ENCODE measurements at places on chromosomes 16 and 17.

- H3K4me3 ChIP-seq, result no peak overlapping the region
- no peak overlapping the region for H3K27ac ChIP-seq
- no peaks in the 10 kb centered on the region for H3K4me1 ChIP-seq
- H3K36me3 ChIP-seq, result no peaks in the 10 kb centered on the region
- DNase-seq, result no peak
These were observed 97.9 kb downstream of the ADCY9 start for GRCh38 chr16:4018391-4018790.

DNA sequence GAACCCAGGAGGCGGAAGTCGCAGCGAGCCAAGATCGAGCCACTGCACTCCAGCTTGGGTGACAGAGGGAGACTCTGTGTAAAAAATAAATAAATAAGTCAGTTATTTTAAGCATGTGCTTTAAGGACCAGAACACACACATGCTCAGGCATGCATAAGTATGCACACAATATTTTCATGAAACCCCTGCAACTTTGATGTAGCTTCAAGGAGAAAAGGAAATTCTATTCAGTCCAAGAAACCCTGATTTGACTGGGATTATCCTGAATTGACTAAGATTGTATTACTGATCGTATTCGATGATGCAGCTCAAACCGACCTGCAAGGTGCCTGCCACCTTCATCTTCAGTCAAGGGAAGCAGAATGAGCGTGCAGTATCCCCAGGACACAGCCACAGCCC, 841 bp downstream of the TEKT5 start:
- no peaks in the 10 kb centered on the region for H3K27me3 ChIP-seq
- DNase-seq, result no peak
- no peaks in the 10 kb centered on the region for H3K36me3 ChIP-seq
- no peak overlapping the region for H3K4me3 ChIP-seq
- H3K4me1 ChIP-seq, result no peaks in the 10 kb centered on the region

DNA sequence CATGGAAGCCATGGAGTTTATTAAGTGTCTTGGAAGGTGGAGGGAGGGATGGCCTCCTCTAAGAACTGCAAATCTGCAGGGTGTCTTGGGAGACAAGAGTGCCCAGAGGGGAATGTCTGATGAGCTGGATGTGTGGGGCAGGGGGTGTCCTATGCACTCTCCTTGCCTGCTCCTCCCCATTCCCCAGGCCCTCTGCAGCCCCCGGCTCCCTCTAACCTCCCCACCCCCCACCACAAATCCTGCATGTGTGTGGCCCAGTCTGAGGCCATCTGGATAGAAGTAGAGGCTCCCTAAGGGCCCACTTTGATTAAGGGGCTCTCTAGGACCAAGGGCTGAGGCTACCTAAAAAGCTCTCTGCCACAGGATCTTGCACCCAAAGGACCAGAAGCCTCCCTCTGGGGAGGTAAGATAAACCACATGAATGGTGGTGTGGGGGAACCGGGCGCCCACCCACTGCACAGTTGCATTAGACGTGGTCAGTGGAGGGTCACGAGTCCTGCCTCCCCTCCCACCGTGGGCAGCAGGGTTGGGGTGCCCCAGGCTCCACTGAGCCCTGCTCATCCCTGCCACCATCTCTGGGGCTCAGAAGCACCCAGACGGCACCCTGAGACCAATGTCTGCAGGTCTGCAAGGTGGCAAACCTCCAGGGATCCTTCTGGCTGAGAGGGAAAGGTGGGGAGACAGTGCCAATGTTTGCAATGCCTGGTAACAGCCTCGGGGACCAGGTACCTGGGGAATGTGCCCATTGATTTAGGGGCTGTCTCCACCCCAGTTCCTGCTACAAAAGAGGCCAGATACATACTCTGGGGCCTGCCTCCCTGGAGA, 618 bp downstream of the AANAT start:
- H3K27ac ChIP-seq, result no peak overlapping the region
- no peak overlapping the region for H3K4me3 ChIP-seq
- H3K36me3 ChIP-seq, result no peaks in the 10 kb centered on the region

GRCh38 chr16:1244881-1245280, 4.4 kb downstream of the TPSAB1 start:
- no peaks in the 10 kb centered on the region for H3K36me3 ChIP-seq
- no peaks in the 10 kb centered on the region for H3K27me3 ChIP-seq
- H3K4me1 ChIP-seq, result no peaks in the 10 kb centered on the region
- H3K4me3 ChIP-seq, result no peak overlapping the region

DNA sequence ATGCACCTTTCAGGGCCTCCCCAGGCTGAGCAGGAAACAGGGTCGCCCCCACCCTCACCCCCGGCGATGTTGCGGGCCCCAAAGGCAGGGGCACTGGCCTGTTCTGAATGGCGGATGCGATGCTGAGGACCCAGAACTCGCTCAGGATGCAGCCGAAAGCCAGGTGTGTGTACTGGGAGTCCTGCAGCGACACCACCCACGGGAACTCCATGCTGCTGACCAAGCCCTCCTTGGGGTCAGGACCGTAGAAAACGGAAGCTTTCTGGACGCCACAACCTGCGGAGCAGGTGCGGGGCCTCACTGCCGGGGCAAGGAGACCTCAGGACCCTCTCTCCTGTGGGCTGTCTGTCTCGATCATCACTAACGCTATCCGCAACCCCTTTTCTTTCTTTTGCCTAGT, 4.0 kb downstream of the PRSS54 start:
- H3K27me3 ChIP-seq, result no peaks in the 10 kb centered on the region
- no peaks in the 10 kb centered on the region for H3K36me3 ChIP-seq
- H3K27ac ChIP-seq, result no peak overlapping the region
- no peak for DNase-seq
- no peaks in the 10 kb centered on the region for H3K4me1 ChIP-seq
- no peak overlapping the region for H3K4me3 ChIP-seq

GRCh38 chr17:77723071-77723908, 235.2 kb upstream of the TNRC6C start:
- no peak overlapping the region for H3K4me3 ChIP-seq
- no peak for DNase-seq
- no peaks in the 10 kb centered on the region for H3K27me3 ChIP-seq
- H3K36me3 ChIP-seq, result no peaks in the 10 kb centered on the region

DNA sequence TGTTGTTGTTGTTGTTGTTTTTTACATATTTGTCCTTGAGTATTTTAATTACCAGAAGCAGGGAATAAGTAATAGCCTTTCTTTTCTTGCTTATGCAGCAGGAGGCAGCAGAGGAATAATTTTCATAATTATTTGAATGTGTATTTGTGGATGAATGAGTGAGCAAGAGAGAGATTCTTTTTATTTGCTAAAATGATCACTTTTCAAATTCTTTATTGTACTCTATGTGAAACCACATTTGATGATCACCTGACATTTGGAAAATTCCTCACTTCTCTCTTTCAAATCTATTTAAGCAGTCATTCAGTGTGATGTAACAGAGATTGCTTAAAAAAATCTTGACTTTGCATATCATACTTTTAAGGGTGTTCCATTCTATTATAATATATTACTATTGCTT, 223.6 kb downstream of the BCAS3 start:
- no peaks in the 10 kb centered on the region for H3K4me1 ChIP-seq
- H3K27ac ChIP-seq, result no peak overlapping the region
- no peaks in the 10 kb centered on the region for H3K36me3 ChIP-seq

DNA sequence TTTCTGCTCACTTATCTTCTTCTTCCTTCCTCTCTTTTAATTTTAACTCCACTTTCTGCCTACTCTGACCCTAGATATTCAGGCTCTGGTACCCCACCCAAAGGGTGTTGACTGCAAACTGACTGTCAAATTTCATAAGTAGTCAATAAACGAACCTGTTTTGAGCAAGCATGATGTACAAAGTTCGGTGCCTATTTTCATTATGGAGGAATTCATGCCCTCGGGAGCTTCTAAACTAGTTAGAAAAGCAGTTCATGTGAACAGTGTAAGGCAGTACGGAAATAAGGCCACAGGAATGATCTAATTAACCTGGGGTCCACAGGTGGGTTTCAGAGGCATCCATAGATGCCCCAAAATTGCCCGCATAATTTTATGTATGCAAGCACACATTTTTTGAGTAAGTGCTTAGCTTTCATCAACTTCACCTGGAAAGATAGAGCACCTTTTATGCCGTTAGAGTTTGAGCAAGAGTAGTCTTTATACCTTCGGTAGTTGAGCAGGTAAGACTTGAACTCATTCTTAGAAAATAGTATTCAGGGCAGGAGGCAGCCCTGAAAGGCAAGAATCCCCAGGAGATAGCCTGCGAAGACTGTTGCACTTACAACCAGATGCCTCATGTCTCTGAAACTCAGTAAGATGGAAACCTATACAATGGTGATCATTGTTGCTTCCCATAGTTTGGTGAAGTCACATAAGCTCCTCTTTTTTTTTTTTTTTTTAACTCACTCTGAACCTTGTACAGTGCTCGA, 36.6 kb upstream of the TBX2 start:
- no peaks in the 10 kb centered on the region for H3K4me1 ChIP-seq
- H3K4me3 ChIP-seq, result no peak overlapping the region
- no peaks in the 10 kb centered on the region for H3K36me3 ChIP-seq

DNA sequence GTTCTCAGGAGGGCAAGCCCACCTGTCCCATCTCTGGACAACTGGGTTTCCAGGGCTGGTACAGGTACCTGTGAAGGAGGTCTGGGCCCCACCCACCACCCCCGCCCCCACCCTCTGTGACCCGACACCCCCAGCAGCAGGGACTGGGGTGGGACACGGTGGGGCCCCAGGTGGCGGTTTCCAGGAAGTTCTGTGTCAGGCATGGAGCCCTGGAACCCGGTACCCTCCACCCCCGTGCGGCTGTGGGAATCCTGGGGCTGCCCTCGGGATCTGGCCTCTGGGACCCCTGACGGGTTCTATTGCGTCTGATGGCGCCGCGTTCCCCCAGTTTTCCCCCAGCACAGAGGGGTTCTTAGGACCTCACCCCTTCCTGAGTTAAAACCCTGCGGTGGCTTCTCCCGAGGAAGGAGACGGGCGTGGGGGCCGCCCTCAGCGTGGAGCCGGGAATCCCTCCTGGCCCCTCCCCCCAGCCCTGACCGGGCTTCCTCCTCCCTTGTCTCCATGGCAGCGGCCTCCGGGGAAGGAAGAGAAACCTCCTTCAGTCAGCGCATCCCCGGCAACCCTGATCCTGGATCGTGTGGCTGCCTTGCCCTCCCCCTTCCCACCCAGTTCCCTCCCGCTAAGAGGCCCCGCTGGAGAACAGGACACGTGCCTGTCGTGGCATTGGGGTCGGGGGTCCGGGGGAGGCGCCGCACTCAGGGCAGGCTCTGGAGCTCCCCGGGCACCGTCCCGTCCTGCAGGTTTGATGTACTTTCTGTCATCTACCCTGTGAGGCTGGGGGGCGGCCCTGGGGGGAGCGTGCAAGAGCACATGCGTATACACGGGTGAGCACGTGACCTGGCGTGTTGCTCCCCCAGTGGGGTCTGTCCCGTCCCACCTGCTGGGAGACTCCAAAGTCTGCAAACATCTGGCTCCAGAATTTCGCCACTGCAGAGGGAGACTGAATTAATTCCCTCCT, 30.3 kb downstream of the CACNA1H start:
- H3K4me1 ChIP-seq, result no peaks in the 10 kb centered on the region
- H3K27me3 ChIP-seq, result no peaks in the 10 kb centered on the region
- H3K27ac ChIP-seq, result peak overlapping the region; percentile 57
- no peak for DNase-seq
- no peak overlapping the region for H3K4me3 ChIP-seq

DNA sequence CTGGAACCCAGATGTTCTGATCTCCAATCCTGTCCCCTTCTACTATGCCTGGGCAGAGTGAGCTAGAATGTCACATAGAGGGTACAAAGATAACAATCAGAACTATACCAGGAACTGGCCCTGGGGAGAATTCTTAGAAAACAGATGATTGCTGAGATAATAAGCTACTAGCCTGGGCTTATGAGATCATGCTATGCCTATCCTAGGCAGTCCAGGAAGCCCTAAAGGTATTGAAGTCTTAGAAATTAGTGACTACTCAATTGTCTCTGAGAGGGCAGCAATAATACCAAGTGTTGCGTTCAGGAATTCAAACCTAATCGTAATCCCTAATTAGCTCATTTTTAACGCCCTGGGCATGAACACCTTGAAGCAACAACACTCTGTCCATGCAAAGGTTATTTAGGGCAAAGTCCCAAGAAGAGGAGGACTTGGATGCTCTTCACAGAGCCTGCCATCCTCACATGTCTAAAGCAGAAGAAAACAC, 77.1 kb downstream of the MMD start:
- no peaks in the 10 kb centered on the region for H3K27me3 ChIP-seq
- H3K4me3 ChIP-seq, result no peak overlapping the region
- no peaks in the 10 kb centered on the region for H3K36me3 ChIP-seq
- no peak overlapping the region for H3K27ac ChIP-seq
- no peak for DNase-seq

DNA sequence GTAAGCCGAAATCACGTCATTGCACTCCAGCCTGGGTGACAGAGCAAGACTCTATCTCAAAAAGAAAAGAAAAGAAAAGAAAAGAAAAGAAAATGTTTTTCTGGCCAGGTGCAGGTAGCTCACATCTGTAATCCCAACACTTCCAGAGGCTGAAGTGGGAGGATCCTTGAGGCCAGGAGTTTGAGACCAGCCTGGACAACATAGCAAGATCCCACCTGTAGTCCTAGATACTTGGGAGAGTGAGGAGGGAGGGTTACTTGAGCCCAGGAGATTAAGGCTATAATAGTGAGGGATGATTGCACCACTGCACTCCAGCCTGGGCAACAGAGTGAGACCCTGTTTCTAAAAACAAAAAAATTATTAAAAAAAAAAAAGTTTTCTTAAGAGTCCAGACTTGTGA, 2.5 kb upstream of the ATP5MC1 start:
- H3K27me3 ChIP-seq, result no peaks in the 10 kb centered on the region
- H3K4me1 ChIP-seq, result peaks cover 8% of the 10 kb centered on the region
- no peak overlapping the region for H3K27ac ChIP-seq

DNA sequence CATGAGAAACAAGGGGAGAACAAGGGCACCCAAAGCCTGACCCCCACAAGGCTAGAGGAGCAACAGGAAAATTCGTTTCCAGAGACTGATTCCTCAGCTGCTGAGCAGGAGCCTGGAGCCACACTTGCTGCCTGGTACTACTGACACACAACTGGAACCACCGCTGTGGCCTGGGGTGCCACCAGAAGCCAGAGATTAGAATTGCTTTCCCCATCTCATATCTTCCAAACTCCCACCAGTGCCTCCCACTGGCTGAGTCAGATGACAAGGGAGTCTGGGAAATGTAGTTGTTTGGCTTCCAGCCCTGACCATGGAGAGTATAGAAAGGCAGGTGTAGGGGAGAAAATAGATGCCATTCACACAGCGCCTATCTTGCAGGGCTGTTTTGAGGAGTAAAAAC, 4.1 kb upstream of the TMEM11 start:
- no peak overlapping the region for H3K27ac ChIP-seq
- H3K4me1 ChIP-seq, result peaks cover 5% of the 10 kb centered on the region
- no peaks in the 10 kb centered on the region for H3K36me3 ChIP-seq

DNA sequence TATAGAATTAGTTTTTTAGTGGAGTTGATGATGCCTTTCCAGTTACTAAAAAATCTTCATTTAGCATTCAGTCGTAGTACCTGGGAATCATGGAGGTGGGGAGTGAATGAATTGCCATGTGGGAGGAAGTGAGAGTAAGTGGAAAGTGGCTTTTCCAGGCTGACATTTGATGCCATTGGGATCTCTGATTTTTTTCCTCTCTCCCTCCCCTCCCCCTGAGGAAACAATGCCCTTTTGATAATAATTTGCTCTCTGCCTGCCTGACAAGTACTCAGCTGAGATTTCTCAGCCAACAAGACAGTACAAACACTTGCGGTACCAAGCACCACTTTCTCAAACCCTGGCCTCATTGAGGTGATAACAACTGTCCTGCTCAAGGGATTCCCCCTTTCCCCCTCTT, 2.2 kb downstream of the UBE2Z start:
- H3K4me1 ChIP-seq, result peaks cover 18% of the 10 kb centered on the region
- H3K27ac ChIP-seq, result no peak overlapping the region
- no peak overlapping the region for H3K4me3 ChIP-seq
- no peak for DNase-seq
- no peaks in the 10 kb centered on the region for H3K36me3 ChIP-seq

All from prostate gland (tissue), 2 donors.